Astrocyte of the cerebellum (primary cell): ENCODE measurements at places on chromosomes 11 and 22.
A peak's percentile ranks its signal among the peaks of the same experiment; 100 is the strongest.

DNA sequence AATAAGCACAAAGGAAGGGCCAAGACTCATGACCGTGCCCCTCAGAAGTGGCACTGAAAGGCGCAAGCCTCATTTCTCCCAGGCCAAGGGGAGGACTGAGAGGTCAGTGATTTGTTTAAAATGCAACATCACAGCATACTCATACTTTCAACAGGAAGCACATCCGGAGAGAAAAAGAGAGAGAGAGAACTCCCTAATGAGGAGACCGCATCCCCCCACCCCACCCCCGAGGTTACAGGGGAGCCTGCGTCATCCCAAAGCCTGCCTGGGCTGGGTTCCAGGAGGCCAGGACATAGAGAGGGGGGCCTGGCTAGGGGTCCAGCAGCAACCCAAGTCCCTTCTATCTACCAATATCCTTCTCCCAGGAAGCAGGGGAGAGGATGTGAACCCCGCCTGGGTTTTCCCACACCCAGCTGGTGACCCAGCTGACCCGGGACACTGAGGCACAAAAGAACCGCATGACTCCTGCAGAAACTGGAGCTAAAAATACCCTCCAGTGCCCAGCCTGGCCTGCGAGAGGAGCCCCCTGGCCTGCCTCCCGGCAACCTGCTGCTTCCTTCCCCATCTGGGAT, 3.8 kb downstream of the CSNK1E start:
- peak; percentile 81 for DNase-seq

- DNase-seq, result no peak
Observed at GRCh38 chr22:19760058-19760950, at the start of gene TBX1. Gene TBX1, plus strand, starts transcription at chr22:19760778. Its CDS starts 66 bp downstream, at chr22:19760844.

DNA sequence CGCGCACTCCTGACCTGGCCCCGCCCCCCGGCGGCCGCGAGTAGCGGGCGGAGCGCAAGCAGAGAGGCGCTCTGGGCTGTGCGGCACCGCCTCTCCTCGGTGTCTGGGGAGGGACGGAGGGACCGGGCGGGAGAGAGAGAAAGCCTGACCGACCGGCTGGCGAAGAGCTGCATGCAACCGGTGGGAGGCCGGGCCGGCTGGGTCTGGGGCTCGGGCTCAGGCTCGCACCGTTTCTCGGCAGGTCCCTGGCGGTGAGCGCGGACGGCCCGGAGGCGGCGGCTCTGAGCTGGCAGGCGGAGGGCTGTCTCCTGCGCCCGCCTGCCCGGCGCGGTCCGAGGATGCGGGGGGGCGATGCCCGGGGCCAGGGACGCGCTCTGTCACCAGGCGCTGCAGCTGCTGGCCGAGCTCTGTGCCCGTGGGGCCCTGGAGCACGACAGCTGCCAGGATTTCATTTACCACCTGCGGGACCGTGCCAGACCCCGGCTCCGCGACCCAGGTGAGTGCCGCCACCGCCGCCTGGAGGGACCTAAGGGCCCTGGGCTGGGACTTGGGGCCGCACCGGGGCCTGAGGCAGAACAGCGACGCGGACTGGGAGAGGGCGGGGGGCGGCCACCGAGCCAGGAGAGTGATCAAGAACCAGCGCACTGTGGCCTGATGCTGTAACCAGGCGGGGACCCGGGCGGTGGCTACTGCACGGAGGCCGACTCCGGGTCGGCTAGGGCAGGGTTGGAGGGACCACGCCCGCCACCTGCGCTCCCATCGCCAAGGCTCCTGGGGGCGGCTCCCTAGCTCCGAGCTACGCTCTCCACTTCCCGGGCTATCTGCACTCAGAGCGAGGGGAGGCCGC, at the start of gene SYT9:
TSS of gene SYT9 (plus strand) at position 69 of the 847 bp plus-strand sequence. CDS start at position 352, 283 bp downstream.
- DNase-seq, result no peak

- DNase-seq, result no peak
Observed at GRCh38 chr11:62708793-62709192, 1.3 kb downstream of the GNG3 start.

- DNase-seq, result no peak
Observed at GRCh38 chr11:78323363-78323762, 94.3 kb downstream of the GAB2 start.

DNA sequence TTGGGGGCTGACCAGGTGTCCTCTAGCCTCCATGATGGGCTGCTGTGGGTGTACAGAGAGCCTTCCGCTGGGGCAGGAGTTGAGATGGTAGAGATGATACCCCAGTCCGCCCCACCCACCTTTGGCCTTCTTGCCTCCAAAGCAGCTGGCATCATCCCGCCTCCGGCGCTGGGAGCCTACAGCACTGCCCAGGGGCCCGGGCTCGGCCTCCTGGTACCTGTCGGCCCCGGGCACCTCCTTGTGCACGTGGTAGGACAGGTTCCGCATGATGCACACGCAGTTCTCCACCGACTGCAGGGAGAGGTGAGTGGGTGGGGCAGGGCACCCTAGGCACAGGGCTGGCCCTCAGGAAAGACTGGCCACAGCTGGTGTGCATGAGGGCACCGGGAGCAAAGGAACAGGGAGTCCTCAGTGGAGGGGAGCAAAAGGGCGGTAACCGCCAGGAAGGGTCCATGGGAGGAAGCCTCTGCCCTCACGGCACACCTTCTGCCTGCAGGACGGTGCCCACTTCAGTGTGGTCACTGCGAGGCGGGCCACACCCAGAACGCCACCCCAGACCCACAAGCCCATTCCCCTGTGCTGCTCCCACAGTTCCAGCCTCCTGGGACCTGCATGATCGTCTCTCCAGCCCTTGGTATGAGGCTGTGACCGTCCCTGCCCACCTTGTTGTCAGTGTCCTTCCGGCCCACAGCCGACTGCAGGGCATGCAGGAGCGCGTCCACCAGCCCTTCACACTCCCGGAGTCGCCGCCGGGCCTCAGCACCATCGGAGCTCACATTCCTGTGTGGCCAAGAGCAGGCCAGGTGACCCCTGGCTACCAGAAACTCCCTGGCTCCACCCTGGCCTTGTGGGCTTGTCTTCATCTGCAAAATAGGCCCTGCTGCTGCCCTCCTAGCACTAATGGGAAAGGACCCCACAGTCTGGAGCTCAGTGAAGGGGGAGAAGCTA, 36.0 kb upstream of the TXNRD2 start:
- no peak for DNase-seq

DNA sequence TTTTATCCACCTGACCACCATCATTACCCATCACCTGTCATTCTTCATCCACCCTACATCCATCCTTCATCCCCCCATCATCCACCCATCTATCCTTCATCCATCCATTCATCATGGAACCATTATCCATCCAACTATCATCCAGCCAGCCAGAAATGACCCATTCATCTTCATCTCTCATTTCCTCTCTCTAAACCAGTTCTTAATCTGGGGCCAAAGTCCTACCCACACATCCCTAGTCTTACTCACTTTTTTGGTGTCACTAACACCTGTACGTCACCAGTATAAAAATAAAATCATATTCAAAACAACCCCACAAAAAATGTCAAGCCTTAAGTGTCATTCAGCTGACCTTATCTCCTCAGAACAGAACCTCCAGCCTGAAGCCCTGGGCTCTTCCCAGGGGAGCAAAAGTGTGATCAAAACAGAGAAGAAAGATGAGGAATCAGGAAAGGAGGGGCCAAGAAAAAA, 12.3 kb downstream of the SPI1 start:
- DNase-seq, result no peak
